Stimulated activated CD8-positive, alpha-beta memory T cell treated with anti-CD3 and anti-CD28 coated beads, Interleukin-2, amount 100 ng/mL, for 1 hour (primary cell): ENCODE measurements at places on chromosomes 4 and X.

DNA sequence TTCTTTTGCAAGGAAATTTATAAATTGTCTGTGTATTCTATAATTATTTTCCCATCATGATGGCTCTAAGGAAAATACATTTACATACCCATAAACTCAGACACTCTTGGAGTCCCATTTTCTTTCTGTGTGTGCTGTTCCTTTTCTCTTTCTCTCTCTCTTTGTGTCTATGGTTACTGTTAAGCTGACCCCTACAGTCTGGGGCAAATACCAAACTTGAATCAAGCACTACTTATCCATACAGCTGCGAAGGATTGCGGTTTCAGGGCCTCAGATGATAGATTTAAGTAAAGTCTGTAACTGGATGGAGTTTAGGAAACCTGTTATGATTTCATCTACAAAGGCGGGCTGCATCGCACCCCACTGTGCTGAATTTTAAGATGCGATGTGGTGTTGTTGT lies 150.2 kb downstream of the SHROOM3 start:
- no peak for DNase-seq

DNA sequence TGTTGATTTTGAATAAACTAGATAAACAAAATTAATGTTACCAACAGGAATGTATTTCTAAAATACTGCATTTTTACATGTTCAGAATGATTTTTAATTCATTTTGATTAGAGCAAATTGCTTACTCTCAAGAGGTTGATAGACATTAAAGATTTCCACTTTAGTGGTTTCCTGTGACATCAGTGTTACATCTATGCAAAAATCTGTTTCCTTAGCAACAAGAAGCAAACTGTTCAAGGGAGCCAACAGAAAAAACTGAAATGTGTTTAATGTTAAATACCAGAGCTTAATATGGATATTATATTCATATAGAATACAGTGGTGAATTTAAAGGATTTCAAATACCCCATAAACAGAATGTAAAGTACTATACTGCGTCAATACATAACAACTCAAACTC lies 277.8 kb downstream of the GABRG1 start:
- no peak for DNase-seq

GRCh38 chrX:13667919-13668318 lies 15.0 kb downstream of the TCEANC start:
- DNase-seq, result no peak

GRCh38 chr4:88041626-88042025 lies 34.2 kb downstream of the PKD2 start:
- no peak for DNase-seq

GRCh38 chrX:37818031-37818430 lies 29.3 kb downstream of the DYNLT3 start:
- DNase-seq, result no peak

GRCh38 chr4:112284166-112284565 lies 1.5 kb downstream of the TIFA start:
- no peak for DNase-seq
